ENCODE measurements at places on chromosomes 1 and 21. TPM values are rescaled to one million over a fixed set of nuclear protein-coding genes. Genes with fewer than 3 reads are reported as not detected.

The EMC1 gene
- total RNA-seq, result 49.6 TPM

The IRF6 gene
- total RNA-seq, result not detected

The CDC73 gene
- total RNA-seq, result 26.5 TPM

The FCRLB gene
- 0.47 TPM for total RNA-seq

The CCDC17 gene
- total RNA-seq, result not detected

The SLC27A3 gene
- total RNA-seq, result 3.3 TPM

The OPRD1 gene
- under 0.01 TPM for total RNA-seq

The S100A7A gene
- total RNA-seq, result not detected

The LINGO4 gene
- total RNA-seq, result not detected

The RHBG gene
- not detected for total RNA-seq

The SELENBP1 gene
- total RNA-seq, result 10.2 TPM

The MYCL gene
- total RNA-seq, result 0.25 TPM

The LRRC39 gene
- not detected for total RNA-seq

The PALMD gene
- total RNA-seq, result 2.5 TPM

The GBP7 gene
- not detected for total RNA-seq

The COL6A1 gene
- 868 TPM for total RNA-seq

The HTR1D gene
- total RNA-seq, result not detected

The ASCL5 gene
- total RNA-seq, result not detected

The ANGEL2 gene
- total RNA-seq, result 36.7 TPM

The S1PR1 gene
- not detected for total RNA-seq

The SPRR3 gene
- total RNA-seq, result not detected

The LCE3E gene
- total RNA-seq, result not detected

The LCE1B gene
- total RNA-seq, result not detected

The GFI1 gene
- not detected for total RNA-seq

The ZNF683 gene
- not detected for total RNA-seq

The OLIG2 gene
- not detected for total RNA-seq

The OR2W3 gene
- total RNA-seq, result 4.0 TPM

The AMPD1 gene
- not detected for total RNA-seq

The AQP10 gene
- total RNA-seq, result not detected

The ZNF648 gene
- not detected for total RNA-seq

The KANK4 gene
- not detected for total RNA-seq

The HCRTR1 gene
- total RNA-seq, result not detected

The TRAF3IP3 gene
- not detected for total RNA-seq

The TNFRSF9 gene
- total RNA-seq, result not detected

The POU3F1 gene
- total RNA-seq, result not detected

The CHAF1B gene
- total RNA-seq, result 4.9 TPM

The RAB25 gene
- not detected for total RNA-seq

The CELA2B gene
- not detected for total RNA-seq

The CA6 gene
- total RNA-seq, result not detected

The TGFBR3 gene
- 1.3 TPM for total RNA-seq

The PRDM16 gene
- not detected for total RNA-seq

The TNFSF4 gene
- total RNA-seq, result not detected
